Astrocyte (in vitro differentiated cells and primary cell): ENCODE measurements at places on chromosomes 5 and 9. TPM values are rescaled to one million over a fixed set of nuclear protein-coding genes. Genes with fewer than 3 reads are reported as not detected.

PURA gene
- total RNA-seq = 9.1 and 9.2 TPM in 2 replicates

C6 gene
- not detected in 2 replicates for total RNA-seq

DNA sequence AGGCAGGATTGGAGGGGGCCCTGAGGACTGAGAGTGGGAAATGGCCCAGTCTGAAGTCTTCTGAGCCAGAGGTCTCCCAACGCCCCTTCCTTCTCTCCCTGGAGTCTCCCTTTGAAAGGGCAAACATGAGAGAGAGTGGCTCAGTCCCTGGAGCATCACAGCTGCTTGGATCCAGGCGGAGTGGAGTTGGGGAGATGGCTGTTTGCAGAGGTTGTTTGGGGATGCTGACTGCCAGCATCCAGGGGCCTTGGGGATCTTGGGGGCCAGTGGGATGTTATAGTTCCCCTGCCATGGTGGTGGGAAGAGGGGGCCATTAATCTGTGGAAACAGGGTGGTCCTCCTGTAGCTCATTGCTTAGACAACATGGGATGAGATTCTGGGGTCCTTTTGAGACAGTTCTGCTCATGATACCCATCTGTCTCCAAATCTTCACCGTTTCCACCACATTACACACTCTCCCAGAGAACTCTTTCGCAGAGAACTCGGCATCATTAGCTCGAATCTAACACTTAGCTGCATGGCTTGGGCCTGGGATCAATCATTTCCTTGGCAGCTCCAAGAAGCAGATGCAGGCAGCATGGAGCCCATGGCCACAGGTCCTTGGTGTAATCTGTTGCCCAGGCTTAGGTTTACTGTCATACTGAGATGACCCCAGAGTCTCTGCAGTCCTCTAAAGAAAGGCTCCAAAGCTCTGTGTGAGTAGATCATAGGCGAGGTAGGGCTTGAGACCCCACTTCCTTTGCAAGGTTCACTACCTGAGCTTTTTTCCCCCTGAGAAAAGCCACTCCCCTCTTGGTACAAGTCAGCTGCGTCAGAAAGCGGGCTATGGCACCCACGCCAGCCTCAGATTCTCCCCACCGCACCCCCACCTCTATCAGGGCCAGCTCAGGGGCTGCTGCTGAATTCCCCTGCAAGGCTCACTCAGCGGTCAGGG lies 54.4 kb upstream of the SH3PXD2B start:
- H3K36me3 ChIP-seq = no peaks in the 10 kb centered on the region
- no peaks in the 10 kb centered on the region for H3K4me1 ChIP-seq
- no peak for DNase-seq
- no peak overlapping the region for H3K4me3 ChIP-seq
- H3K27ac ChIP-seq = no peak overlapping the region
- H3K27me3 ChIP-seq = peaks cover 29% of the 10 kb centered on the region

- H3K36me3 ChIP-seq = no peaks in the 10 kb centered on the region
- H3K27ac ChIP-seq = no peak overlapping the region
- no peak for DNase-seq
Measured at GRCh38 chr5:145090115-145090514, 745.0 kb downstream of the PRELID2 start.

GRCh38 chr5:176365351-176366231 lies at the start of gene ARL10:
ARL10 (plus strand) TSS chr5:176365487; CDS start chr5:176365564, 77 bp downstream.
- peak within 1 kb of the TSS; percentile 77 for H3K4me3 ChIP-seq
- H3K27ac ChIP-seq = peak within 1 kb of the TSS; percentile 42
- peak; percentile 50 for DNase-seq
- H3K4me1 ChIP-seq = peaks cover 18% of the 10 kb centered on the region

- H3K4me1 ChIP-seq = no peaks in the 10 kb centered on the region
- H3K27ac ChIP-seq = no peak overlapping the region
- no peaks in the 10 kb centered on the region for H3K36me3 ChIP-seq
- no peak overlapping the region for H3K4me3 ChIP-seq
- no peaks in the 10 kb centered on the region for H3K27me3 ChIP-seq
Measured at GRCh38 chr5:61001647-61002046, 56.6 kb downstream of the NDUFAF2 start.
